Right ventricle myocardium superior (tissue), 1 donor: ENCODE measurements at places on chromosomes 6 and 20. TPM values are rescaled to one million over a fixed set of nuclear protein-coding genes. Genes with fewer than 3 reads are reported as not detected.

TBCC gene
- total RNA-seq: 10.2 TPM

TXLNB gene
- total RNA-seq: 125 TPM

MTFR2 gene
- total RNA-seq: 0.24 TPM

BANF2 gene
- total RNA-seq: not detected

COL12A1 gene
- 10.7 TPM for total RNA-seq

TRIM15 gene
- not detected for total RNA-seq

GRCh38 chr6:4717856-4718255 lies 58.3 kb upstream of the CDYL start:
- DNase-seq: no peak

DNA sequence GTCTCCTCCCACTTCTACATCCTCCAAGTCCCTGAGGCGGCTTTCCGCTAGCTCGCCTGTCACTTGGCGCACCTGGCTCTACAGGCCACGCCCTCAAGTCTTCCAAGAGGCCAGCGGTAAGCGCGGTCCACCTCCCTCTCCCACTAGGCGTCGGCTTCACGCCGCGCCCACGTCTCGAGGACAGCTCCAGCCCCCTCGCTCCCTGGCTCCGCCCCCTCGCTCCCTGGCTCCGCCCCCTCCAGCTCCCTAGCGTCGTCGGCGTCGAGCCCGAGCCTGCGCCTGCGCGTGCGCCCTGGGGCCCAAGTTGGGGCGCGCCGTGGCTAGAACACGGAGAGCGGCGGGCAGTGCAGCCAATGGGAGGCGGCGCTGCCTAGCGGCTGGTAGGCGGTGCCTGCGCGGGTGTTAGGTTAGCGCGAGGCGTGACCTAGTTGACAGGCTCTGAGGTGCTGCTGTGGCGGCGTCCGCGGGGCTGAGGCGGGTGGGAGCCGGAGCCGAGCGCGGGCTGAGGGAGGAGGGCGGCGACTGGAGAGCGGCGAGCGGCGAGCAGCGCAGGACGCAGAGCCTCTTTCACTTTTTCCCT lies at the start of gene MACROD2:
MACROD2 (plus strand) TSS at position 431 of the 580 bp plus-strand sequence.
- peak; percentile 93 for DNase-seq

DNA sequence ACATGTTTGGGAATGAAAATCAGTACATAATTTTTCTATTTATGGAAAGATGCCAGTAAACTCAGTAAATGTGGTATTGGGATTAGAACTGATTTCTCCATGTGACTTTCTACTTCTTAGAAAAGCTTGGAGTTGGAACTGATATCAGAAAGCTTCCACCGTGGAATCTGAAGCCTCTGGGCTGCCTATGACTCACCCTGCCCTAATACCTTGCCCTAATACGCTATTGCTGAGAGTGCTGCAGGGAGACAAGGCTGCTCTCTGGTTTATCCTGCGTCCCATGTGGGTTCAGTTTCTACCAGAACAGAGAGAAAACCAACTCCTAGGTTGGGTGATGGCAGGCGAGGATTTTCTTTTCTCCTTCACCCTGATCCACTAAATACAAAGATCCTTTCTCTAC lies 3.3 kb upstream of the STMND1 start:
- no peak for DNase-seq

DNA sequence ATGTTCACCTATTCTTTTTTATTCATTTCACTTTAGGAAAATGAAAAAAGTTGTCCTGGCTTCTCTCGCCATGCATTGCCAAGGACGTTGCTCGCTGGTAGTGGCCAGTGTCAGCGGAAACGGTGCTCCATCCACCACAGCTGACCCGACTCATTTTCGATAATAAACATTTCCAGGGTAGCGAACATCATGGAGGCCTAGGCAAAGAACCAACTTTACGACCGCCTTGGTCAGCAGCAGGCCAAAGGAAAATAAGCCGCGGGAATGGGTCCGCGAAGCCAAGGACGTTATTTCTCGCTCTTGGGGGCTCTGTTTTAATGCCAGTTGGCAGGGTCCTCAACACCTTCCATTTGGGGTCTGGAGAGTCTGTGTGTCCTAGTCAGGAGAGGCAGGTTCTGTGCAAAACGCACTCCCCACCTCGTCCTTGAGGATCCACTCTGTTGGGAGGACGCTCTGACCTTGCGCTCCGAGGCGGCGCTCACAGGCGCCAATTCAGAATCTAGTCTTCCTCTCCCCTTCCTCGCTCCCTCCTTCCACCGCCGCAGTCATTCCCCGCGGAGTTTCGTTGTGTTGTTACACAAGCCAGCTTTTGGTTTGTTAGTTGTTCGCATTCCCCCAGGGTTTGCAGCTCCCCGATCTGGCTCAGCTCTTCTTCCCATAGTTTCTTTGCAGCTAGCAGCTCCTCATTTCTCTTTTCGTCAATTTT lies 4.1 kb upstream of the PAX1 start:
- DNase-seq: no peak

- peak; percentile 89 for DNase-seq
Observed at GRCh38 chr20:10674684-10675449, 1.1 kb upstream of the JAG1 start.

- DNase-seq: no peak
Observed at GRCh38 chr6:40627316-40627715, 40.2 kb upstream of the LRFN2 start.
